Lower lobe of right lung (tissue), 2 donors: ENCODE measurements at places on chromosomes 2 and 18.

GRCh38 chr2:17976871-17977746, 98.6 kb downstream of the KCNS3 start:
- no peak for DNase-seq

GRCh38 chr18:24009651-24010333, 4.8 kb upstream of the TTC39C start:
- DNase-seq = no peak

DNA sequence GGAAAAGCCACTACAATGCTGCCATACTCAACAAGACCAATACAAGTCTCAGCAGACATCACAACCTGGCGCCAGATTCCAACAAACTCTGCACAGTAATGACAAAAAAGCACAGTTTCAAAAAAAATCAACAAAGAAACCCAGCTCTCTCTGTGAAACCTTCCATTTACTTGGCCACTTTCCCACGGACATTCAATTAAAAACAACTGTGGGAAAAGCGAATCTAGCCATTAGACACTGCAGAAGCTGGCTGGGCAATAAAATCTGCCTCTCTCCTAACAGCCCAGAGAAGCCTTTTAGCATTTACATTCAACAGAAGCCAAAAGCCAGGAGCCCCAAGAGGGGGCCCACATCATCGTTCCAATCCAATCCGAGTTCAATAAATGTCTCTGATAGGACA, 128.9 kb downstream of the HDAC4 start:
- DNase-seq = no peak

DNA sequence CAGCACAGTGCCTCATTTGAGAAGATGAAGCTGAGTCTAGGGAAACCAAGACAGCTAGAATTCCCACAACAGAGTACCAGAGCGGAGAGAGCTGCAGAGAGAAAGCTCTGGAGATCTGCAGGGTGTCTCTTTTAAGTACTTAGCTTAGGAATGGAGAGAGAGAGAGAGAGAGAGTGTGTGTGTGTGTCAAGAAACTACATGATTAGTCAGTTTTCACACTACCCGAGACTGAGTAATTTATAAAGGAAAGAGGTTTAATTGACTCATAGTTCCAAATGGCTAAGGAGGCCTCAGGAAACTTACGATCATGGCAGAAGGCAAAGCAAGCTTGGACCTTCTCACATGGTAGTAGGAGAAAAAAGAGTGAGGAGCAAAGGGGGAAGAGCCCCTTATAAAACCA, 64.0 kb downstream of the HIBCH start:
- DNase-seq = no peak

DNA sequence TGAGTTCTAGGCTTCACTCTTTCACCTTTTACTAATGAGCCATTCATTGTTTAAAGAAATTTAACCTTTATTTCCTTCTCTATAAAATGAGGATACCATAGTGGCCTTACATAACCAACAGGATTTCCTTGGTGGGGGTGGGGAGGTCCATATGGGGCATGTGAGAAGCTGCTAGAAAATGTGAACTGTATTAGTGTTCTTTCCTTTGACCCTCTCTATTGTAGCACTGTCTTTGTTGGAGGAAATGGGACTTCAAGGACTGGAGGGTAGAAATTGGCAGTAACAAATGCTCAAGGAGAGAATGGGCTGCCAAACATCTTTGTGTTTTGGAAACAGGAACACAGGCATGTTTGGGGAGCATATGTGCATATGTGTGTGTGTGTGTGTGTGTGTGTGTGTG, 468.7 kb upstream of the ZEB2 start:
- no peak for DNase-seq

- DNase-seq = no peak
These were observed 110.6 kb upstream of the IL1R2 start for GRCh38 chr2:101881131-101881530.

- no peak for DNase-seq
These were observed 18.6 kb upstream of the ZNF532 start for GRCh38 chr18:58845928-58846724.

DNA sequence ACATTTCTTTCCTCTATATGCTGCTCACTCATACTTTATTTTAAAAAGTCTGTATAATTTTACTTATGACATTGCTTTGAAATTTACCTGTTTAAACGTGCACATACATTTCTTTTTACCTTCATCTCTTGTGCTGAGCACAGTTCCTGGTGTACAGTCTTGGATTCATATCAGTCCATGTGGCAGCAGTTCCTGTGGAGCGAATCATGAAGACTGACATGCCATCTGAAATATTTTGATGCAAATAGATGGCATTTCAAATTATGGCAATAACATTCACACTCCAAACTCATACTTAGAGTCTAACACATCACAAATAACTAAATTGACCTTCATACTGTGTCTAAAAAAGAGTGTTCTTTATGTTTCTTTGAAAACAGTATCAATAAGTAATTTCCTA, 90.3 kb upstream of the CDH2 start:
- no peak for DNase-seq

- peak; percentile 71 for DNase-seq
These were observed 603 bp downstream of the ATAD2B start for GRCh38 chr2:23926290-23926749.

- DNase-seq = no peak
These were observed 185.0 kb upstream of the HS6ST1 start for GRCh38 chr2:128503399-128504245.

- DNase-seq = no peak
These were observed 7.8 kb upstream of the ANXA4 start for GRCh38 chr2:69734035-69734611.

GRCh38 chr2:83665154-83665553, 793.9 kb downstream of the SUCLG1 start:
- DNase-seq = no peak

DNA sequence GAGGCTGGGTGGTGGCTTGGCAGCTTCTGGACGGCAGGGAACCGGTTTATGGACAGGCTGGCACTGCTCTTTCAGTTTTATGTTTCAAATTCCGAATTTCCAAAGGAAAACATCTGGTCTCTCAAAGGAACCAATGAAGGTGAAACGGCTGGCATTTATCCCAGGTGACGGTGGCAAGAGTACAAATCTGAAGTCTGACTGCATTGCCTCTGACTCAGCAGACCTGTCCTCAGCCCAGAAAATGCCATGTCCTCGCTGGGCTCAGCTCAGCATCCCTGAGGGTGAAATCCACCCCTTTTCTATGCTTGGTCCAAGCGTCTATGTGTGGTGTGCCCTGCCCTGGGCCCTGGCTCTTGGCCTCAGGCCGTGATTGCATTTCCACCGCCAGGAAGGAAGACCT, 38.1 kb downstream of the NAPG start:
- DNase-seq = no peak

DNA sequence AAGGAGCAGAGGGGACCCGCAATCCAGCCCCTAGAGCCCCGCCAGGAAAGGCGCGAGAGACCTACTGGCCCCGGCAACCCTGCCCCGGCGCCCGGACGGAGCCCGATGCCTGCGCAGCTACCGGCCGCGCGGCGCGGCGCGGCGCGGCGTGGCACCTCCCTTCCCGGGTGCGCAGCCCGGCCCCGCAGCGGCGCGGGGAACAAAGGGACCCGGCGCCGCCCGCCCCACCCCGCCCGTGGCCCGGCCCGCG, 307 bp downstream of the CDH2 start:
- no peak for DNase-seq

- no peak for DNase-seq
These were observed 978.3 kb downstream of the BCL11A start for GRCh38 chr2:59575191-59575590.

GRCh38 chr2:232540441-232541041, 1.0 kb downstream of the CHRNG start:
- DNase-seq = peak; percentile 43

GRCh38 chr2:240469239-240469636, 33.8 kb downstream of the GPC1 start:
- no peak for DNase-seq

DNA sequence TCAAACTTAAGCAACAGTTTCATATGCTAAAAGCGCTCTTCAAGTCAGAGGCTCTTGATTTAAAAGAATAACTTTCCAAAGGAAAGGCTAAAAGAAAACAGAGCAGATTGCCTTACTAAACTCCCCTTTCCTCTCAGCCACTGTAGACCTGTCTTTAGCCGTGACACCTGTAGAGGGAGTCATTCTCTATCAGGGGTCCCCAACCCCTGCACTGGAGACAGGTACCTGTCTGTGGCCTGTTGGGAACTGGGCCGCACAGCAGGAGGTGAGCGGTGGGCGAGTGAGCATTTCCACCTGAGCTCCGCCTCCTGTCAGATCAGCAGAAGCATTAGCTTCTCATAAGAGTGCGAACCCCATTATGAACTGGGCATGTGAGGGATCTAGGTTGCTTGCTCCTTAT, 9.6 kb downstream of the SLC14A1 start:
- DNase-seq = no peak

DNA sequence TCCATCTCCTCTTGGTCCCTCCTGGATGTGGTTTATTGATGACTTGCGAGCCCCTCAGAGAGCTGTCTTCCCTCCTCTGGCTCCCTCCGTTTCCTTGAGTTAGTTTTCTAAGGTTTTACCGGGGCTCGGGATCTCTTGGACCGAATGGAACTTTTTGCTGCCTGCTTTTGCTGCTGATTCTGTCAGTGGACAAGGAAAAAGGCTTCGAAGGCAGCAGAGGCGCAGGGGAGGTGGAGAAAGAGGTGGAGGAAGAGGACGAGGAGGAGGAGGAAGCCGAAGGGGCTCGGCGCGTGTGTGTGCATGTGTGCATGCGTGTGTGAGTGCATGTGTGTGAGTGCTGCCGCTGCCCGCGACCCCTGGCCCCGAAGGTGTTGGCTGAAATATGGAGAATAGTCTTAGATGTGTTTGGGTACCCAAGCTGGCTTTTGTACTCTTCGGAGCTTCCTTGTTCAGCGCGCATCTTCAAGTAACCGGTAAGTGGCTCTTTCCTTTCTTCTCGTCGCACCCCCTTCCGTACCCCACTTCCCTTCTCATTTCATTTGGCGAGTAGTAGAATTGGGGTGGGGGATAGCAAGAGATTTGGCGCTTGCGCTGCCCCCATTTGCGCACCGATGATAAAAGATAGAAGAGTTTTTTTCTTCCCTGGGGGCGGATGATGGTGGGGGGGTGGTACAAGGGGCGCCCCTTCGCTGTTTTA, 557 bp downstream of the DCC start:
- DNase-seq = no peak

DNA sequence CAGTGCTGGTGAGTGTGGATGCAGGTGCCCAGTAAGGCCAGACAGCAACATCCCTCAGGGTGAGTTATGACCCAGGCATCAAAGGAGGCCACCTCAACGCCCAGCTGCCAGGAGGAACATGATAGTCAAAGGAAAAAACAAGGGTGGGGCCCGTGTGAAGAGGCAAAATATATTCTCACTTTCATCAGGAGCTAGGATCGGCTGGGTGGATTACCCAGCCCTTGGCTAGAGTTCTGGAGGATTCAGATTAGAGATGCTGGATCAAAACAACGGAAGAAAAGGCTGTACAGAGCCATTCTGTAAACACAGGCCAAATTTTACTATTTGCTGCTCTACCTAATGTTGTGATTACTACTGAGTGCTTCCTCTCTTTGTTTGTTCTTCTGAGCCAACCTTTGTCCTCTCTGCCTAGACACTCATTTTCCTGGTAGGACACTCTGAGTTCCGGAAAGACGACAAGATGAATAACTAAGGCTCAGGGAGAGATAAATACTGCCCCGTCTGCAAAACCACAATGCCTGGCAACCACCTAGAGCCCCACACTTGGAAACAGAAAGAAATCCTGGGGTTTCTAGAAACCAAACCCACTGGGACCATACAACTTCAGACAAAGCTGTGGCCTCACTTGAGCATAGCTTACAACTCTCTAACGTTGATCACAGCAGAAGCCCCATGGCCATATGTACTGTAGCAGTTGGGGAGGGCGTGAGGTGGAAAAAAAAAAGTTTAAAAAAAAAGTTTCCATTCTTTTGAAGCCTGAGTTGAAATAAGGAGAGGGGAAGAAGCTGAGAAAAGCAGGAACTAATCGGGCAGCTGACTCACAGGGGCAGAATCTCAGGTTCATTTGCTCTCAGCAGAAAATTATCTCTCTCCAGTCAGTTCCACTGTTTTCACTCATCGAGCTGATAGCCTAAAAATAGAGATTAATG, 17.8 kb upstream of the PMAIP1 start:
- no peak for DNase-seq

DNA sequence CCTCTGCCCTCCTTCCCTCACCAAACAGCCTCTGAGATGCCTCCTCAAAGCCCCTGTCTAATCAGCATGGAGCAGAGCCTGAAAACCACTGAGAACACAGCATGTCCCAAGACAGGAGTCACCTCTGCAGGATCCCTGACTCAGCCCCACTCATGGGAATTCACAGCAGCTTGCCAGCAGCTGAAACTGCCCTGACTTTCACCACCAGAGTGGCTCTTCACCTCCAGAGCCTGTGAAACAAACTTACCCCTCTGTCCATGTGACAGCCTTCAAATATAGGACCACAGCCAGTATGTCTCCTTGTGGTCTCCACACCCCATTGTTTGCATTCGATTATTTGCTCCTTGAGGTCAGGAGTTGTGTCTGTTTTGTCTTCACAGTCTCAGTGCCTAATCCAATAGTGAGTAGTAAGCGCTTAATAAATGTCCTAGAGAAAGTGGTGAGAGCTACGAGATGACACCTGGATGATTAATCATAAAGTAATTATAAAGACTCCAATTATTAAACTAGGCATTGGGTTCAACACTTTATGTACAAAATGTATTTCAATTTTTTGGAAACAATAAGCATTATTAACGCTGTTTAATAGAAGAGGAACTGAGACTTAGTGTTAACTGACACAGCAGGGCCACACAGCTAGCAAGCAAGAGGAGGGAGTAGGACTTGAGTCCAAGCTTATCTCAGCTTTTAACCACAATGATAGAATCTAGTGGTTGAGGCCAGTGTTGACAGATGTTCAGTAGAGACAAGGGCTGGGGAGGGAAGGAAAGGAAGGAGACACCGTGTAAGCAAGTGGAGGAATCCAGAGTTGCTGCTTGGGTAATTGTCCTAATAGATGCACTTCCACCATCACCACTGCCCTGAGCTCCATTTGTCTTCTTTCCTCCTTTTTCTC, 358.7 kb upstream of the TNP1 start:
- no peak for DNase-seq

DNA sequence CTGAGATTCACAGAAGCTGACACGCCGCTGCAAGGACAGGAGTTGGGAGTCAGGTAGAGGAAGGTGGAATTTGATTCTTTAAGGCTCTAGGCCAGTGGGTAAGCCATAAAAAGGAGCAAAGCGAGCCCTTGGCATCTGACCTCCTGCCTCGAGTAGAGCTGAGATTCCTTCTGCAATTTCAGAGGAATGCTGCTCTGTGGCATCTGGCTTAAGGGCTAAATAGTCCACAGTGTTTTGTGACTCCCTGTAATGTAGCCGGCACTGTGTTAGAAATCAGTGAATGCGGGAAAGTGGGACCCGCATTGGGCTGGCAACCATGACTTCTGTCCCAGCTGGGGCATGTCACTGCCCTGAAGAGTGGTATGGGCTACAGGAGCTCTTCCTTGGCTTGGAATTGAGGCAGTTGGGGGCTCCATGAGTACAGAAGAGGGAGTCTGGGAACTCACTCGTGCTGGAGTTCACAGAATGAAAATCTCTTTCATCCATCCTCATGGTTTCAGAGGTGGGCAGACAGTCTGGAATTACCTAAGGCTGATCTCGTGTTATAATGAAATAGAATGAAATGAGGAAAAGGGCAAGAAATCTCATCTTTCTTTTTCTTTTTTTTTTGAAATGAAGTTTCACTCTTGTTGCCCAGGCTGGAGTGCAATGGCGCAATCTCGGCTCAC, 12.7 kb upstream of the MYCN start:
- DNase-seq = no peak
